CD4-positive, alpha-beta T cell treated with Interleukin-4 for 4 hours (primary cell): ENCODE measurements at places on chromosomes 1 and 21.

DNA sequence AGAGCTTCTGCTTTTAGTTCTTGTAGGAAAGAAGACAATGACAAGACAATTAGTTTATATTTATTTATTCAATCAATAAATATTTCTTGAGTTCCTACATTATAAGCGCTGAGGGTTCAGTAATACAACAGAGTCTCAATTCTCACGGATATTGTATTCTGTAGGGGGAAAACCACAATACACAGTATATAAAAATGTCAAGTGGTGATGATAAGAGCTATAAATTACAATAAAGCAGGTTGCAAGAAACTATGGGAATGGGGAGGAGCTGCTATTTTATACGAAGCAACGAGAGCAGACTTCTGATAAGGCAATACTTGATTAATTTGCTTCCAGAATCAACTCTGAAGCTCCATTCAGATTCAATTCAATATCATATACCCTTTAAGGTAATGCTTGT lies 10.6 kb upstream of the XCL1 start:
- DNase-seq, result no peak

- DNase-seq, result no peak
Measured at GRCh38 chr21:36430841-36431240, 45.6 kb downstream of the CHAF1B start.

DNA sequence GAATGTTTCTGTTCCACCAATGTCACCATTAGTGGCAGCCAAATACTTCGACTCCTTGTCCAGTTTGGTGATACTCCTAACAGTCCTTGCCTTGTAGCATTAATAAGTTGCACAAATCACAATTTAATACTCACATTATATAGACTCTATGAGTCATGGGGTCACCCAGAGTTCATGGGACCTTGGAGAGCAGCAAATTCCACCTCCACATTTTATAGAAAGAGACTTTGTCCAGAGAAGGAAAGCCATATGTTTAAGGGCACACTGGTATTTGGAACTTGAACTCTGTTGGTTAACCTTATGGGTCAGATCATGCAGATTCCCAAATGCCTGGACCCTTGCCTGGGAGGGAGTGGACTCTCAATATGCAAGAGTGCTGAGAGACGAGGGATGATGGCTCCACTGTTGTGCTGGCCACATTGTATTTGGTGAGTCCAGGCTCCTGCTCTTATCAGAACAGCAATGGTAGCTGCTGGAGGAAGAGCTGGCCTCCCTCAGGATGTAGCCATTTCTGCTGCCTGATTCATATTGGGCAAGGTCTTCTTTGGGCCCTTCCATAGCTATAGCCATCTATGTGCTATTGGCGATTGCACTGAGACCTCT lies 30.6 kb downstream of the DNAJC6 start:
- DNase-seq, result no peak

GRCh38 chr1:100506217-100506616 lies 31.7 kb upstream of the GPR88 start:
- DNase-seq, result no peak

DNA sequence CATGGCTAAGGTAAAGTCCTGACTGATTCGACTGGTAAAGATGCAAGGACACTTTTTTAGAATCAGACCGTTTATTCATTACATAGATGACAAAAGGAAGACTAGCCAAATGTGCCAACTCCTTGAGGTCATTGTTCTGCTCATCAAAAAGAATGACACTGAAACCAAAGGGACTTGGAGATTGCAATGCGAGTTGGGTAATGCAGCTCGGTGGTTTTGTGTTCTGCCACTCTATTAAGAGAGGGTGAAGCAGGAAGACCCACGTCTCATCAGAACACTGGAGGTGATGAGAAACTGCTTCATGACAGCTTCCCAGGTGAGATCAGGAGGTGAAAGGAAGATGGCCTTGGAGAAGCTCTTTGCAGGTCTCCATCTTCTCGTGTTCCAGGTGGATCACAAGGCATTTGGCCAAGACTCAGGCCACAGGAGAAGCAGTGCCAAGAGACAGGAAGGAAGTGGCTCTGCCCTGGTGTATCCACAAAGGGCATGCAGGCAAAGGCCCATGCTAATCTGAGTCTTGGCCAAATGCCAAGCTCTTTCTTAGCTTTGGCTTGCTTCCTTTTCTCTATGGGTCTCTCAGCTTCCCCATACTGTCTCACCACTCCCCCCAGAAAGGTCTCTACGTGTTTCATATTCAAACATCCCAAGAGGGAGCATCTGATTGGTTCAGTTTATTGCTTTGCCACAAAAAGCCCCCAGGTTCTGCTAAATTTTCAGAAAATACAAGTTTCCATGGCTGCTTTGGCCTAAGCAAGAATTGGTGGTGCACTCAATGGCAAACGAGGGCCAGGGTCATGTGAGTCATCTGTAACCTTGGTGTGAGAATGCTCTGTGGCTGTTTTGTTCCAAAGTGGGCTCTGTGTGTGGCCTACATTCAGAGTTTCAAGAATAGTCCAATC lies 5.7 kb upstream of the CCT8 start:
- peak; percentile 54 for DNase-seq

DNA sequence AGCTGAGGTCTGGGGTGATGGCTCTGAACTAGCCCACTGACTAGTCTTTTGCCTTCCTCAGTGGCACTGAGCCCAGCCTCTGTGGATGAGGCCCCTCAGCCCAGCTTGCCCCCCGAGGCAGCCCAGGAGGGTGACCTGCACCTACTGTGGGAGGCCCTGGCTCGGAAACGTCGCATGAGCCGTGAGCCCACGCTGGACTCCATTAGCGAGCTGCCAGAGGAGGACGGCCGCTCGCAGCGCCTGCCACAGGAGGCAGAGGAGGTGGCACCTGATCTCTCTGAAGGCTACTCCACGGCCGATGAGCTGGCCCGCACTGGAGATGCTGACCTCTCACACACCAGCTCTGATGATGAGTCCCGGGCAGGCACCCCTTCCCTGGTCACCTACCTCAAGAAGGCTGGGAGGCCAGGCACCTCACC lies 87.8 kb downstream of the TRIM11 start:
- no peak for DNase-seq

DNA sequence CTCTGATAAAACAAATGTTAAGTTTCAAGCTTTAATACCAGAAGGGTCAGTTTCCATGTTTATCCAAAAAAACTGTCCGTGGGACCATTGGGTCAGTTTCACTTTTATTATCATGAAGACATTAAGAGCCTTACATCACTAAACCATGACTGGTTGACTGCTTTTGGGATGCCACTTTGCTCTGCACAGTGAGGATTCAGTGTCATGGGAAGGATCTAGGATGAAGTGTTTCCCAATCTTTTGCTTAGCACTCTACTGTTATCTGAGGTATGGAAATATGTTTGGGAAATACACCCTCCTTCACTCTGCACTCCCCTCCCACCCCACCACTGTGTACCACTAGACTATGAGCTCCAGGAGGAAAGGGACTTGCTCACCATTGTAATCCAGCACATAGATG lies 16.3 kb downstream of the RPS6KC1 start:
- DNase-seq, result no peak

- DNase-seq, result no peak
Measured at GRCh38 chr1:106134561-106134960, 921.9 kb upstream of the PRMT6 start.

DNA sequence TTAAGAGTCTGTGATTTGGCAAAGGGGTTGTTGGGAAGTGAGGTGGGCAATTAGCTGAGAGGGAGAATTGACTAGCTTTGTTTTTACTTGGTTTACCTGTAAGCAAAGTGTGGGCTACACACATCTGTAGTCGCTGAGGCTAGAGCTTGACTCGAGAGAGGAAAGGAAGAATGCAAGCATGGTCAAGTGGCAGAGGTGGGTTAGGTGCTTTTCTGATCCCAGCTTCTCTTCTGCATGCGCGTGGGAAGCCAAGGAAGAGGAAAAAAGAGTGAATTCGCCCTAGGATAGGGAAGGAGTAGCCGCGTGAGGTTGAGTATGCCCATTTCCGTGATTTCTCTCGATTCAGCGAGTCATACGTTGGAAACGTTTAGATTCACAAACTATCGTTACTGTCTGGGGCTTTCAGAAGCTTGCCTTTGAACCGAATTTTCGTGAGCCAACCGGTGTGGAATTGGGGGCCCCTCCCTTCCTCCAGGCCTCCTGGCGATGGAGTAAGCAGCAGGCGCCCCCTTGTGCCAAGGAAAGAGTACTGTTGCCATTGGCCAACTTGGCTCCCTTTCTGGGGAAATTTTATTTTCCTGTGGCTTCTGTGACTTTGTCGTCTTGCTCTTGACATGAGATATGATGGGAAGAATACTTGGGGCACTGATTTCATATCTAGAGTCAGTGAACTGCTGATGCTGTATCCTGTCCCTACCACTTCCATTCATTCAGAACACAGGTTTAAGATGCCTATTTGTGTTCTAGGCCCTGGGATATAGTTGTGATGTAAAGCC lies 1.3 kb downstream of the PIGV start:
- peak; percentile 92 for DNase-seq

GRCh38 chr1:168906367-168906766 lies 177.4 kb upstream of the DPT start:
- DNase-seq, result no peak

DNA sequence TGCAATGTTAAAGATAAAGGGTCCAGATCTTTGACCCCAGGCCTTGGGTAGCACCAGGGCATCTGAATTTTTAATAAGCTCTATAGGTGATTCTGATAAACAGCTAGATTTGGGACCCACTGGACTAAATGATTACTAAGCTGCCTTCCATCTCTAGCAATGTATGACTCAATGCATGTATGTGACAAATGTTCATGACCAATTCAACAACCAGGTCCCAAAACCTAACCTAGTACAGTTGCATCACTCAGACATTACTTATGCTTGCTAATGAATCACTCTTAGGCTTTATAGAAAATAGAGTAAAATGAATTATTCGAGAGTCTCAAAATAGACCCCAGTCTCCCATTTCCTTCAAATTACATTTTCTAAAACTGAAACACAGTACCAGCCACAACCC lies 35.5 kb downstream of the RCAN1 start:
- DNase-seq, result no peak

DNA sequence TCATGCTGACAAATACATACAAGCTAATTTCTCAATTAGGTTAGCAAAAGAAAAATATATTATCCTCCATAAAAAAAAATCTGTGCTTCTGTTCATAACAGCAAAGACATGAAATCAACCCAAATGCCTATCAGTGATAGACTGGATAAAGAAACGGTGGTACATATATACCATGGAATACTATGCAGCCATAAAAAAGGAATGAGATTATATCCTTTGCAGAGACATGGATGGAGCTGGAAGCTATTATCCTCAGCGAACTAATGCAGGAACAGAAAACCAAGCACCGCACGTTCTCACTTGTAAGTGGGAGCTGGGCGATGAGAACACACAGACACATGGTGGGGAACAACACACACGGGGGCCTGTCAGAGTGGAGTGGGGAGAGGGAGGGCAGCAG lies 84.0 kb upstream of the PALMD start:
- DNase-seq, result no peak

DNA sequence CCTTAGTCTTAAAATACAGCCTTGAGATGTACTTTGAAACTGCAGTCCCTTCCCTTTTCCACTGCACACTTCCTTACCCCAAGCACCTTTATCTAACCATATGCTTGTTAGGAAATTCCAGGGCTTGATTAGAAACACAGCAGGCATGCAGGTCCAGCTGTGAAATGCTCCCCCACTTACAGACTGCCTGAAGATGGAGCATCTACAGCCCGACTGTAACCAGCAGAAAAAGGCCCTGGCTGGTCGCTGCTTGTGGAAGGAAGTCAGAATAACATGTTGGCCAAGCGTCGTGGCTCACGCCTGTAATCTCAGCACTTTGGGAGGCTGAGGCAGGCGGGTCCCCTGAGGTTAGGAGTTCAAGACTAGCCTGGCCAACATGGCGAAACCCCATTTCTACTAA lies 37.2 kb downstream of the VN1R5 start:
- DNase-seq, result no peak

DNA sequence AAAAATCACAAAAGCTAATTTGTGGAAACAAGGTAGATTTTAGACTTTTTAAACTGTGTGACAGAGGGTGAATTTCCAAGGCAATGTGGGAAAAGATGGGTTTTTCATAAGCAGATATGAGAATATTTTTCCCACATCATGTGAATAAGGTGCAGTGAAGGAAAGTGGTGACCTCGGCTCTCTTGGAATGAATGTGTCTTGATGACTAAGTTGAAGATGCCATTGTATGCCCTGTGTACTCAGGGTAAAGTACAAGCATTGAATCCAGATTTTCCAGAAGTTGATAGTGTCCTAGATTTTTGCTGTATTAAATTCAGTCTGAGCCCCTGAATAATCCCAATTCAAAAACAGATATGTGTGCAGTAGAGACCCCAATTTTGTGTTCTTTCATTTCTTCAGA lies 442.6 kb upstream of the ADGRL2 start:
- DNase-seq, result no peak

GRCh38 chr1:198699167-198700015 lies 60.6 kb downstream of the PTPRC start:
- peak; percentile 71 for DNase-seq

- no peak for DNase-seq
Measured at GRCh38 chr1:30682396-30683275, 40.7 kb downstream of the MATN1 start.

- no peak for DNase-seq
Measured at GRCh38 chr1:211642870-211643269, 32.6 kb downstream of the NEK2 start.

DNA sequence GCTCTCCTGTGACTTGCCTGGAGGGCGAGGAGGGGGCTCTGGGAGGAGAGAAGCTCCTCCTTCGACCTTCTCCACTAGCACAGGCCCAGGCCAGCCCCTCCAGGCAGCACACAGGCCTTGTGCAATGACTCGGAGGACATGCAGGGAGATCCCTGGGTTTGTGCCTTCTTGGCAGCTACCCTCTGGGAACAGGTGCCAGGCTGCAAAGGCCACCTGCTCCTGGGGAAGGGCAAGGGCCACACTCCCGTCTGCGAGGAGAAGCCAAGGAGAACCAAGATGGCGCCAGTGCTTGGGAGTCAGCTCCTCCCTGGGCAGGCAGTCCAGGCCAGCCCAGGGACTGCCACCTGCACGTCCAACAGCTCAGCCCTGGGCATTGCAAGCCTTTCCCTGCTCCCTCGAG lies 15.3 kb downstream of the CASZ1 start:
- no peak for DNase-seq

DNA sequence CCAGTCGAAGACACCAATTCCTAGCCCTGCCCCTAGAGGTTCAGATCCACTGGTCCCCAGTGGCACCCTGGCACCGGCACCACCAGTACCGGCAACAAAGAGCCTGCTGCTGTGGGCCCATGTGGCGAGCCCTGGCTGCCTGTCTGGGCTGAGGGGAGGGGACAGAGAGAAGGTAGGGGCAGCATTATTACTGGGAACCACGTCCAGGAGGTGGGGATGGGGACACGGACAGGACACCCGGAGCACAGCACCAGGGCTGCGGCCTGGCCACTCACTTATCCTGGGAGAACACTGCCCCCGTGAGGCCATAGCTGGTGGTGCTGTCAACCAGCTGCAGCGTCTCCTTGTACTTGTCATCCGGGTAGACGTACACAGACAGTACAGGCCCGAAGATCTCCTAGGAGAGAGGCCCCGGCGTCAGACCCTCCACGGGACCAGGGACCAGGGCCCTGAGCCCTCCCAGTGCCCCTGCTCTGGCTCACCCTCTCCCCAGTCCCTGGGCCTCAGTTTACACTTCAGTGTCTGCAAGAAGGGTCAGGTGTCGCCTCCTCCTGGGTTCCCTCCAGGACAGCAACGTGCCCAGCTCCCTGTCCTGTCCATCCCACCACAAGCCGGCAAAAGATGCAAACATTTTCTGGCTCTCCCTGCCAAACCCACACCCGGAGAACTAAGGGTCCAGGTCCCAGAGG lies 15.8 kb upstream of the TAS1R2 start:
- peak; percentile 55 for DNase-seq
